Activated T-helper 1 cell treated with Interleukin-2 at 50 U/mL for 16 hours (primary cell): ENCODE measurements at places on chromosomes 16 and 17.

DNA sequence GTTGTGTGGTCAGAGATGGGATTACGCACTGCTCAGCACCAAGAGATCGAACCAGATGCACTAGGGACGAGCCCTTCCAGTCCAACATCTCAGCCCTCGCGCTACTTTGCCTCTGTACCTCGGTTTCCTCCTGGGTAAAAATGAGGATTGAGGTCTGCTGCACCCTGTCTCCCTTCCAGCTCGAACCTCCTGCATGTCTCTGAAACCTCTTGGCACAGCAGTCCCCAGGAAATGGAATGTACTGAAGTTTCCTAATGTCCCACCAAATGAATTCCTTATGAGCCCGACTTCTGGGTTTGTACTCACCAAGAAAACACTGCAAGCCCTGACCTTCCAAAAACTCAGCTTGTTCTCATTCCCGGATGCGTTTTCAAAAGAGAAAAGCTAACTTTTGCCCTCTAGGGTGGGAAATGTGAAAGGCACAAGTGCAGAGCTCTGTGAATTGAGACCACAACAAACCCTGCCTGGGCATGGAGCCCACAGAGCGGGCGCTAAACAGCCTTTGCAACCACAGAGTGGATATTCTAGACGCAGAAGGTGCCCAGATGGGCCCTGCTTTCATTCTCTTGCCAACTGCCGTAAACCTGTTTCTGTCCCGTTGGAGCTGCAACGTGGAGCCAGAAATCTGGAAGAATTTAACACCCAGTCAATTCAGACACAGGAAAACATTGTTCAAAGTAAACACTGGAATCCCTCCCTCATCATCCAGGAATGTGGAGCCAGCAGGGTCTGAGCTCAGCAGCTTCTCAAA is 10.3 kb downstream of the CDRT4 start:
- no peak for DNase-seq

DNA sequence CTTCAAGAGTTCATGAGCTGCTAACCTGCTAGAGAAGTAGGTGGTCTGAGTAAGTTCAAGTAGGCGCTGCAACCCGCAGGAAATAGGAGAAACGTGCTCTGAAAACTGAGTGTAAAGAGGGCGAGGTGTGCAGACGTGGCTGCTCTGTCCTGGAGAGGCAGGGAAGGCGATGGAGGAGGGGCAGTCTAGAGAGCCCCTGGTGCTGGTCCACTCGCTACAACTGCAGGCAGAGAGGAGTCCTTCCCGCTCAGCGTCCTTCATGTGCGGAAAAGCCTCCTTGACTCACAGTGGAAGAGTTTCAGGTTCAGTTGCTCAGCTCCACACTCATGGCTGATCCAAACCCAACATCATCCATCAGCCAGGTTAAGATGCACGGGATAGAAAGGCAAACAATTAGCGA is 12.1 kb downstream of the ABCA3 start:
- no peak for DNase-seq

GRCh38 chr16:84606081-84606875 is 11.6 kb downstream of the COTL1 start:
- DNase-seq, result no peak

DNA sequence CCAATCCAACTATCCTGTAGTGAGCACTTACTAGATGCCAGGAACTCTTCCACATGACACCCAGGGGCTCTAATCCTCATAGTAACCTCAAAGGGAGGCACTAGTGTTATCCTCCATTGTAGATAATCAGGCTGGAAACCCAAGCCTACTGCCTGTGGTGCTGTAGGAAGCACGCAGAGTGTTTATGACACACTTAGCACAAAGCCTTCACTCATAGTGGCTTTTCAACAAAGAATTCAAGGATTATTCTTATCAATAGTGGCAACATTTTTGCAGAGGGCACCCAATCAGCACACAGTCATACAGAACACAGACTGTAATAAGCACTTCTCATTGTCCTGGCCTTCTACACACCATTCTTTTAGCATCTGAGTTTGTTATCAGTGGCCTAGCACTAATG is 18.5 kb upstream of the SOX9 start:
- no peak for DNase-seq

- DNase-seq, result no peak
These were observed 794 bp downstream of the SMG6 start for GRCh38 chr17:2302778-2303203.

GRCh38 chr16:85987750-85988078 is 88.8 kb downstream of the IRF8 start:
- DNase-seq, result no peak

- DNase-seq, result no peak
These were observed 2.0 kb downstream of the TMC5 start for GRCh38 chr16:19419698-19420075.

DNA sequence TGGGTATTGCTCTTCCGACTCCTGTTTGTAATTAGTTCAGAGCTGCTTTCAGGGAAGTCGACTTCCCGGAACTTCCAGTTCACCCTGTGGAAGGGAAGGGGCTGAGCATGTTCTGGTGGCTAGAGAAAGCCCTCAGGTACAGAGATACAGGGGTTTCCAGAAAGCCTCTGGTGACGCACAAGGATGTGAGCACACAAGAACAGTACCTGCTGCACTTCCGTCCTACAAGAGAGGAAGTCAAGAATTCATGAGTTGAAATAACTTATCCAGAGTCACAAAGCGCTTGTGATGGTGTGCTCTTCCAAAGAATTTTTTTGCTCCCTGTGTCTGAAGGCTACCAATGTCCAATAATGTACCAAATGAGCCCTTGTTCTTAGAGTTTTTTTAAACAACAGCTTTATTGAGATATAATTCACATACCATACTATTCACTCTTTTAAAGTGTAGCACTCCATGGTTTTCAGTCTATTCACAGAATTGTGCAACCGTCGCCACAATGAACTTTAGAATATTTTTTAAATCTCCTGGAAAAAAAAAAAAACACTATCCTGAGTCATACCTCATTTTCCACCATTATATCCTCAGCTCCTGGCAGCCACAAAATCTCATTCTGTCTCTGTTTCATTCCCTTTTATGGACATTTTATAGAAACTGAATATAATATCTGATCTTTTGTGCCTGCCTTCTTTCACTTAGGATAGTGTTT is 327.6 kb downstream of the CDH13 start:
- no peak for DNase-seq

DNA sequence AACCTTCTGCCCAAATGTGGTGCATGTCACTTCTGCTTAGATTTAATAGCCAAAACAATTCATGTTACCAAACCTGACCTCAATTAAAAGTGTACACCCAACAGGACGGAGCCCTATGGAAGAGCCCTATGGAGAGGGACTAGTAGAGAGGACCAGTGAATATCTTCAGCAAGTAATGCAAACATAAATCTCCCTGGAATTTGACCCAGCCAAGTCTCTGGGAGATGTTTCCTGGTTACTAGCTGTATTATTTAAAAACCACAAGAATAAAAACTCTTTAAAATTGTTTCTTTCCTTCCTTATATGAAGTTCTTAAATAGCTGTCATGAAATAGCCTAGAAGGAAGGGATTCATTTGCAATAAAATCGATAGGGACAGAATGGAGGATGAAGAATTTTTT is 255.8 kb downstream of the CDH11 start:
- DNase-seq, result no peak

- no peak for DNase-seq
These were observed 5.7 kb upstream of the DHX8 start for GRCh38 chr17:43477832-43478634.

- DNase-seq, result no peak
These were observed 63.7 kb upstream of the NLK start for GRCh38 chr17:27978689-27979175.

DNA sequence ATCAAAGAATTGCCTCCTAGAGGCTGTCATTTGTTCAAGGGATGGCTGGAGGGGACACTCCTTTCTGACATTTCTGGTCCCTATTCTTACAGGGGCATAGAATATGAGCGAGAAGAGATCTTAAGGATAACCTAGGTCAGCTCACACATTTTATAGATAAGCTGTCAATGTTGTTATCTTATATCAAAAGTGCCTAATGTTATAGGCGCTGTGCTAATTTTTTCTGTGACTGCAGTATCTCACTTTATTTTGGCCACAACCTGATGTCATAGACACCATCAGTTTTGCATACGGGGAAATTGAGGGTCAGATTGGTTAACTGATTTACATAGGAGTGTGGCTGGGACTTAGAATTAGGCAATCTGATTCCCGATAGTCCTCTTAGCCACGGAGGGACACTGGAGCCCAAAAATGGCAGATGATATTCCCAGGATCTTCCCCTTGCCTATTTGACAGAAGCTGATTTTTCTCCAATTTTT is 1.2 kb downstream of the CPD start:
- no peak for DNase-seq

GRCh38 chr17:38424297-38424972 is 3.8 kb upstream of the ARHGAP23 start:
- no peak for DNase-seq

- no peak for DNase-seq
These were observed 14.9 kb upstream of the HLF start for GRCh38 chr17:55249861-55250260.

- peak; percentile 30 for DNase-seq
These were observed 178.3 kb downstream of the PRKCB start for GRCh38 chr16:24013864-24014645.

DNA sequence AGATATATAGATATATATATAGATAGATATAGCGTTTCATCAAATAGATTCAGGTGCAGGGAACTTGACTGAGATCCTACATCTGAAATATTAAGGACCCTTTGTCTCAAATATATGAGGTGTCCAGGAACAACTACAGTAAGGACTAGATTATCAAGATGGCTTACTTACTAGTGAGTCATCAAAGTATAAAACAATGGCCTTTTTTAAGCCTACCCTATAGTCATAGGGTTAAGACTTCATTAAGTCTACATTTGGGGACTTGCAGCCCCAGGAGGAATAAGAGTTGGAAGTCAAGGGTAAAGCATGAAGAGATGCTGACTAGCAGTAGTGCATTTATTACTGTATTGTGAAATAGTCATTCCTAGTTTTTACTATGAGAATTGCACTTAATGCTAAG is 1023.4 kb downstream of the CDH11 start:
- DNase-seq, result no peak

DNA sequence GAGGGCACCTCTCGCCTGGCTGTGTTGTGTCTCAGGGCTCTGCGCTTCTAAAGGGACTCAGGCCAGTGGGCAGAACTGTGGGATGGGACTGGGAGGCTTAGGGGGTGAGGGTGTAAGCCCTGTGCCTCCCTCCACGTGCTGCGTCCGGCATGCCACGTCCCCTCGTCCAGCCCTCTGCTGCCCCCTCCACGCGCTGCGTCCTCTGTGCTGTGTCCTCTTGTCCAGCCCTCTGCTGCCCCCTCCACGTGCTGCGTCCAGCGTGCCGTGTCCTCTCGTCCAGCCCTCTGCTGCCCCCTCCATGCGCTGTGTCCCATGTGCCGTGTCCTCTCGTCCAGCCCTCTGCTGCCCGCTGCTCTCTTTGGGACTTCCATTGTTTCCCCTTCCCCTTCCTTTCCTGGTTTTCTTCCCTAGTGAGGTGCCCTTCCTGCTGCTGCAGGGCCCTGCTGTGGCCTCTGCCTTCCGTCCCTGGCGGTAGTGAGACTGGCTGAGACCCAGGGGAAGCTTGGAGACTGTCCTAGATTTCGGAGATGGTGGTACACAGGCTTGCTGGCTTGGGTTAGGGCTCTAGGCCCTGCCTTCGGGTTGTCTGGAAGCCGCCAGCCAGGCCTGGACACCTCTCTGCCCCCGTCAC is 6.4 kb upstream of the ZNF750 start:
- DNase-seq, result no peak

- no peak for DNase-seq
These were observed 76.3 kb upstream of the HNF1B start for GRCh38 chr17:37820995-37821713.

DNA sequence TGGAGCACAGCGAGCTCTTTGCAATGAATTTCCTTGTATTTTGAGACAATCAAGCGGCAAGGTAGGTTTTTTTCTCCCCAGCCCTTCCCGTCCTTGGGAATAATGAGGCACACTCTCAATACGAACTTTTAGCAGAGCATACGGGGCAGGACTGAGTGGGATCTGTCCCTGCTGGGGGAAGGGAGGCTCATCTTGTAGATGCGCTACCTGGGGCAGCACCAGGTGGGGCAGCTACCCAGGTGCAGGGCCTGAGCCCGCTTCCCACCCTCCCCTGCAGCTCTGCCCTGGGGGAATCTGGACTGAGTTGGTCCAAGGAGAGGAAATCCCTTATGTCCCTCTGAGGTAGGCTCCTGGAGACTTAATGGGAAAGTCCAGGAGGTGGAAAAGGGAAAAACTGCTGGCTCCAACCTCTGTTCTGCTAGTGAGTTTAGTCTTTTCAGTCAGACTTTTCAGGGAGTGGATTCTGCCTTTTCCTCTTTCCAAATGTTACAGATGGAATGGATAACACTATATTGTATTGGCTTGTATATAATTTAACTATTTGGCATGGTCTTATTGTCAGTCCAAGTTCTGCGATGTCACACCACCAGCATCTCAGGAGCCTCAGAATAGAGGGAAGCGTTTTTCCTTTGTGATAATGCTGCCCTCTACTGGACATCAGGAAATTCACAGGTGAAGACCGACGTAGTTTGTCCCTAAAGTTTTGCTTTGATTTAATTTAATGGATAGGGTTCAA is 9.6 kb upstream of the CES1 start:
- no peak for DNase-seq

DNA sequence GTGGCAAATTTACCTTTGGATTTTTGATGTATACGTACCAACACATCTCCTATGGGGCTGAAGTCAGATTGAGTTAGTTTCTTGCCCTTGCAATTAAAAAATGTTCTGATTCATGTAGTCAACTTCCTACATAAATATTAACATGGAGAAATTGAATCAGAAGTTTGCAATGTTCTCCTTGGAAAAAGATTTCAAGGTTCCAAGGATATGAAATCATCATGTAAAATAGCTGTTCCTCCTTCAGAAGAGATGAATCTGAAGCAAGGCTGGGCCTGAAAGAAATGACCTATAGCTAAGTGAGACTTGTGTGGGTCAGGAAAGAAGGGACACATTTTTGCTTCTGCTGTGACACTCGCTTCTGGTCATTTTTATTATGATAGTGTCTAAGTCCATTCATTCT is 131.7 kb downstream of the RGS9 start:
- DNase-seq, result no peak

GRCh38 chr16:24728891-24729242 is 584 bp upstream of the TNRC6A start:
- DNase-seq, result no peak

DNA sequence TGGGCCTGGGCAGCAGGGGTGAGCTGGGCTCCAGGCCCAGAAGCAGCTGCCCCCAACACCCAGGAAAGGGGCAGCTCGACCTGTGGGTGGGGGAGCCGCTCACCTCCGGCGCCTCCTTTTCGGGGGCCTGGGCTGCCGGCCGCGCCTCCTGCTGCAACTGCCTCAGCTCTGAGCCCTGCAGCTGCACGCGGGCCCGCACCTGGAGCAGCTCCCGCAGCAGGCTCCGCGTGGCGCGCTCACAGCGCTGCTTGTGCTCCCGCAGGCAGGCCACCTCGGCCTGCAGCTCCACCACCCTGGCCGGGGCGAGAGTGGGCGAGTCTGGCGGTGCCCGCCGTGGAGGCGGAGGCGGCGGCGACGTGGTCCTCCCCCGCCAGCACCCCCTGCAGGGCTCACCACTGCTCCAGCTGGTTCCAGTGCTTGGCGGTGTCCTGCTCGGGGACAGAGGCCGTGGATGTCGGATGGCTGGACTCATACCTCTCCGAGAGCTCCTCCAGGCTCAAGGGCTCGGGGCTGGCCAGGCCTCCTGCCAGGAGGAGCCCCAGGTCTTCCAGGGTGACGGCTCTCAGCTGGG is 868 bp downstream of the CCDC154 start:
- no peak for DNase-seq
